Memory B cell (primary cell): ENCODE measurements at places on chromosomes 6 and 20.

- peaks cover 21% of the 10 kb centered on the region for H3K4me1 ChIP-seq
- no peaks in the 10 kb centered on the region for H3K27me3 ChIP-seq
- H3K36me3 ChIP-seq = peaks cover 26% of the 10 kb centered on the region
- H3K27ac ChIP-seq = peak overlapping the region; percentile 84
- DNase-seq = no peak
Measured at GRCh38 chr20:63708301-63709148, 686 bp downstream of the ZGPAT start.

GRCh38 chr6:132872923-132873322 is 58.6 kb downstream of the RPS12 start:
- DNase-seq = no peak
- no peaks in the 10 kb centered on the region for H3K4me1 ChIP-seq
- peaks cover 6% of the 10 kb centered on the region for H3K36me3 ChIP-seq
- H3K27ac ChIP-seq = no peak overlapping the region
- no peak overlapping the region for H3K4me3 ChIP-seq

- DNase-seq = no peak
- H3K4me1 ChIP-seq = peaks cover 4% of the 10 kb centered on the region
- peaks cover 3% of the 10 kb centered on the region for H3K36me3 ChIP-seq
Measured at GRCh38 chr20:52226370-52226769, 34.8 kb upstream of the ZFP64 start.

DNA sequence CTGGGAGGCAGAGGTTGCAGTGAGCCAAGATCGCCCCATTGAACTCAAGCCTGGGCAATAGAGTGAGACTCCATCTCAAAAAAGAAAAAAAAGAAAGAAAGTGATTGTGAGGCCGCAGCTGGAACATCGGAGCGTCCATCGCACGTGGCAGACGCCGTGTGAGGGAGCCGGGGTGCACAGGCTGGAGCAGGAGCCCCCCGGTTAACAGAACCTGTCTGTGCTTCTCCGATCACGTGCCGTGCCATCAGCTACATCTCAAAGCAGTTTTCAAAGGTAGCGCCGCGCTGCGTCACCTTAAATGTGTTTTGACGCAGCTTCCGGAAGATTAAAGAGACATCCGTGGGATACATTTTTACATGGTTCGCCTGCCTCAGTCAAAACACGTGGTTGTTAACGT is 138.9 kb downstream of the TAF4 start:
- H3K4me3 ChIP-seq = no peak overlapping the region
- H3K36me3 ChIP-seq = no peaks in the 10 kb centered on the region
- H3K27me3 ChIP-seq = no peaks in the 10 kb centered on the region
- H3K27ac ChIP-seq = no peak overlapping the region
- DNase-seq = no peak
- no peaks in the 10 kb centered on the region for H3K4me1 ChIP-seq

DNA sequence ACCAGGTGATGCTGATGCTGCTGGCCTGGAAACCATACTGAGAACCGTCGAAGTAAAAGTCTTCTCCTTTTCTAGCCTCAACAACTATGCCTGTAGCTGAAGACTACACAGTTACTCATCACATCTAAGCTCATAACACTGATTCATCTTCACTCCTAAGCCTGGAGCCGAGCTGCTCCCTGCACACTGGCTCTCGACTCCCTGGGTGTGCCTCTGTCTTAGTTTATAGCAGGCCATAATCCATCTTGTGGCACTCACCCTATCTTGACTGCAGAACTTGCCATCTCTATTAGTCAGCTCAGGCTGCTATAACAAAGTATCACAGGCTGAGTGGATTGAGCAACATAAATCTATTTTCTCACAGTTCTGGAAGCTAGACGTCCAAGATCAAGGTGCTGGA is 191.0 kb downstream of the UNC5CL start:
- H3K36me3 ChIP-seq = no peaks in the 10 kb centered on the region
- H3K4me3 ChIP-seq = no peak overlapping the region
- peaks cover 14% of the 10 kb centered on the region for H3K27me3 ChIP-seq

- no peaks in the 10 kb centered on the region for H3K27me3 ChIP-seq
- H3K27ac ChIP-seq = no peak overlapping the region
- H3K36me3 ChIP-seq = peaks cover 34% of the 10 kb centered on the region
- no peak overlapping the region for H3K4me3 ChIP-seq
- H3K4me1 ChIP-seq = no peaks in the 10 kb centered on the region
Measured at GRCh38 chr20:21136015-21136732, 10.3 kb downstream of the KIZ start.

- H3K4me1 ChIP-seq = peaks cover 30% of the 10 kb centered on the region
- H3K4me3 ChIP-seq = peak overlapping the region; percentile 90
- DNase-seq = no peak
- H3K27ac ChIP-seq = peak overlapping the region; percentile 84
- H3K36me3 ChIP-seq = peaks cover 4% of the 10 kb centered on the region
Measured at GRCh38 chr6:35919085-35919826, 1.6 kb downstream of the SRPK1 start.

DNA sequence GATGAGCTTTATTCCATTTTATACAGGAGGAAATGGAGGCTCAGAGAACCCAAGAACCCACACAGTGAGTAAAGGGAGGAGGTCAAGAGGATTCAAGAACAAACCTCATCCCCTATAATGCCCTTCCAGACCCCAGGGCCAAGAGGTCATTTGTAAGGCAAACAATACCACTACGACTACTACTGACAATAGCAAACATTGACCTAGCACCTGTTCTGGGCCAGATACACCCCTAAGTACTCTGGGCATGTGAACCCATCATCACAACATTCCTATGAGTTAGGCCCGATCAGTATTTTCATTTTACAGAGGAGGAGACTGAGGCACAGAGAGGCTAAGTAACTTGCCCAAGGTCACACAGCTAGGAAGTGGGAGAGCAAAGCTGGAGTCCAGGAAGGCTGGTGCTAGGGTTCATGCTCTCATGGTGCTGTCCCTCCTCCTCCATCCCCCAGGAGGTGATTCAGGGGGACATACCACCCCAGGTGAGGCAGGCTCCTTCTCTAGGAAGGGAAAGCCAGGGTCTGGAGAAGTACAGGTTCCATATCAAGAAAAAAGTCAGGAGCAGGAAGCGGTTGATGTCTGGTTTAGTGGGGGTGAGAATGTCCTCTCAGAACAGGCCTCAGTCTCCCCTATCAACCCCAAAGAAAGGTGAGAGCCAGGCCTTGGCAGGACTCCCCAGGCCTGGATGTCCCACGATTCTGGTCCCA is 13.7 kb downstream of the SLC13A3 start:
- H3K4me1 ChIP-seq = no peaks in the 10 kb centered on the region
- no peak overlapping the region for H3K4me3 ChIP-seq
- H3K36me3 ChIP-seq = no peaks in the 10 kb centered on the region
- H3K27ac ChIP-seq = no peak overlapping the region
- H3K27me3 ChIP-seq = peaks cover 22% of the 10 kb centered on the region

DNA sequence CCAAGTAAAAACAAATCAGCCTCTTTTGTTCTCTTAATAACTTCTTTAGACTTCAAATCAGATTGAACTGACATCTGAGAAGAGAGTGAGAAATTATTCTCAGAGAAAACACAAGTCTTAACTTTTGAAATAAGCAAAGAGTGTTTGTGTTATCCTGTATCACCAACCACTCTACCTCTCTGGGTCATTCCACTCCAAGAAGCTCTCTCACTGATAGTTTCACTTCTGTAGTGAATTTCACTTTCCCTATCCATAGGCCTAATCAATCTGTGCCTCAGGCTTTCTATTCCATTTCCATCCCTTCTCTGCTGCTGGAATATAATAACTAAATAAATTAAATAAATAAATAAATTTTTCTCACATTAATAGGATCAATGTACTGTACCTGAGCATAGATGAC is 235.0 kb downstream of the HTR1B start:
- H3K36me3 ChIP-seq = no peaks in the 10 kb centered on the region
- H3K4me1 ChIP-seq = no peaks in the 10 kb centered on the region
- H3K27ac ChIP-seq = no peak overlapping the region
- H3K4me3 ChIP-seq = no peak overlapping the region
- H3K27me3 ChIP-seq = no peaks in the 10 kb centered on the region
- no peak for DNase-seq

GRCh38 chr20:33647603-33648395 is 14.3 kb upstream of the C20orf144 start:
- H3K4me1 ChIP-seq = peaks cover 9% of the 10 kb centered on the region
- H3K36me3 ChIP-seq = peaks cover 10% of the 10 kb centered on the region
- H3K4me3 ChIP-seq = no peak overlapping the region
- H3K27me3 ChIP-seq = no peaks in the 10 kb centered on the region
- peak overlapping the region; percentile 38 for H3K27ac ChIP-seq

DNA sequence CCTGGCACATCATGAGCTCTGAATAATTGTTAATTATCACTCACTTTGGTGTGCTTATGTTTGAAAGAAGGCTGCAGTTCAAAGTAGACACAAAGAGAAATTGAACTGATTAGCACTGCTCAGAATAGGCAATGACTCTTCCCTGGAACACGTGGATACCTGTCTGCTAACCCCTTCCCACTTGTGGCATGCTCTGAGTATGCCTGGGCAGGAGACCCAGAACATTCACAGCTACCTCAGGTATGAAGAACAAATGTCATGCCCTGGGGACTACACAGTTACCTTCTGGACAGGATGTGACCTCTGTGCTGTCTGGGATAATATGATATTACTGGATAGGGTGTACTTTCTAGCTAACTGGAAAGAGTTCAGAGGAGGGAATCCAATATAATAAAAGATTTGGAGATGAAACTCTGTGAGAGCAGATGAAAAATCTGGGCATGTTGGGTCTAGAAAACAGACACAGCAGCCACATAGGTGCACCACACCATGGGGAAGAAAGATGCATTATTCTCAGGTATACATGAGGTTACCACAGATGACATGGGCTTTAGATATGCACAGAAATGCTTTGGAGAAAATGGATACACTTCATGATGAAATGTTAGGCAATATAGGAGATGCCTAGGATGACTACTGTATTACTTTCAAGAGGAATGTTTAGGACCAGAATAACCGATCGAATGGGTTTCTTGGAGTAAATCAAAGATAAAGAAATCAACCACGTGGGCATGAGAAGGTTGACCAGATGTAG is 324.2 kb upstream of the PREP start:
- no peaks in the 10 kb centered on the region for H3K4me1 ChIP-seq
- no peaks in the 10 kb centered on the region for H3K36me3 ChIP-seq
- H3K27me3 ChIP-seq = no peaks in the 10 kb centered on the region
- H3K4me3 ChIP-seq = no peak overlapping the region
- DNase-seq = no peak

GRCh38 chr6:13725570-13725969 is 13.9 kb upstream of the RANBP9 start:
- no peaks in the 10 kb centered on the region for H3K36me3 ChIP-seq
- no peak for DNase-seq
- H3K4me1 ChIP-seq = peaks cover 3% of the 10 kb centered on the region
- no peak overlapping the region for H3K4me3 ChIP-seq
- H3K27me3 ChIP-seq = no peaks in the 10 kb centered on the region
- no peak overlapping the region for H3K27ac ChIP-seq

GRCh38 chr6:51105357-51105756 is 286.7 kb downstream of the TFAP2B start:
- no peak overlapping the region for H3K4me3 ChIP-seq
- no peak for DNase-seq

DNA sequence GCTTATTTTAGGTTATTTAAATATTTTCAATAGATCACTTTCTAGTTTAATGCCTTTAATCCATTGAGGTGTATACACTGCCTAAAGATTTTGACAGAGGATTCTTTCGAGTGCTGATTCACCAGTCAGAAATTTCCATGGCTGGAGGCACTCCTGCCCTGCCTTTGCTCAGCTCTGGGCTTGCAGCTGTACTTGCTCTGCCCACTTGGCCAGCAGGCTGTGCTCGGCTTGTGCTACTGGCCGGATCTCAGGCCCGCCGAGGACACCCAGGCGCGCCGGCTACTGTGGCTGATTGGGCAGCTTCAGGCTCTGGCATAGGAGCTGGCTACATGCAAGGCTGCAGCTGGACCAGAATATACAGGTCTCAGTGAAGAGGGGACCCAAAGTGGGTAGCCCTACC is 675.1 kb upstream of the MMS22L start:
- no peaks in the 10 kb centered on the region for H3K27me3 ChIP-seq
- no peak for DNase-seq
- H3K4me1 ChIP-seq = no peaks in the 10 kb centered on the region
- no peaks in the 10 kb centered on the region for H3K36me3 ChIP-seq
- H3K4me3 ChIP-seq = no peak overlapping the region

DNA sequence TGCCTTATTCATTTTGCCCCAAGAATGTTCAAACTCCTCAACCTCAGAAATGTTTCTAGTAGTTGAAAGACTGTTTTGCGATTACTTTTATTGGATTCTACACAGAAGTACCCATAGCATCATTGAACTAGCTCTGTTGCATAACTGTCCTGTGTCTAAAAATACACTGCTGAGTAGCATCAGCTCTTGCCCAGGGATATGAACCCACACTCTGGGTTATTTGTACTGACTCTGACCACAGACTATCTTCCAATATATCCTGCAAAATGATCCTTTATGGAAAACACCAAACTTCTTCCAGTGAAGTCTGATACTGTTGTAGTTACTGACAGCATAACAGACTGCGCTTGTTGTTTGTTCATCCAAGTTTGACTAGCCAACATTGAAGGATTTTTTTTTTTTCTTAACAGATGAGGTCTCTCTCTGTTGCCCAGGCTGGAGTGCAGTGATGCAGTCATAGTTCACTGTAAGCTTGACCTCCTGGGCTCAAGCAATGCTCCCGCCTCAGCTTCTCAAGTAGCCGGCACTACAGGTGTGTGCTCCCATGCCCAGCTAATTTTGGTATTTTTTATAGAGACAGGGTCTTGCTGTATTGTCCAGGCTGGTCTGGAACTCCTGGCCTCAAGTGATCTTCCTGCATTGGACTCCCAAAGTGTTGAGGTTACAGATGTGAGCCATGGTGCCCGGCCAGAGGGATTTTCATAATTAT is 49.9 kb downstream of the TULP4 start:
- peaks cover 7% of the 10 kb centered on the region for H3K36me3 ChIP-seq
- peaks cover 28% of the 10 kb centered on the region for H3K4me1 ChIP-seq
- no peak for DNase-seq

GRCh38 chr6:132798869-132799538 is 567 bp upstream of the SLC18B1 start:
- no peaks in the 10 kb centered on the region for H3K27me3 ChIP-seq
- H3K27ac ChIP-seq = no peak overlapping the region
- peaks cover 11% of the 10 kb centered on the region for H3K4me1 ChIP-seq
- no peak overlapping the region for H3K4me3 ChIP-seq
- peak; percentile 68 for DNase-seq

DNA sequence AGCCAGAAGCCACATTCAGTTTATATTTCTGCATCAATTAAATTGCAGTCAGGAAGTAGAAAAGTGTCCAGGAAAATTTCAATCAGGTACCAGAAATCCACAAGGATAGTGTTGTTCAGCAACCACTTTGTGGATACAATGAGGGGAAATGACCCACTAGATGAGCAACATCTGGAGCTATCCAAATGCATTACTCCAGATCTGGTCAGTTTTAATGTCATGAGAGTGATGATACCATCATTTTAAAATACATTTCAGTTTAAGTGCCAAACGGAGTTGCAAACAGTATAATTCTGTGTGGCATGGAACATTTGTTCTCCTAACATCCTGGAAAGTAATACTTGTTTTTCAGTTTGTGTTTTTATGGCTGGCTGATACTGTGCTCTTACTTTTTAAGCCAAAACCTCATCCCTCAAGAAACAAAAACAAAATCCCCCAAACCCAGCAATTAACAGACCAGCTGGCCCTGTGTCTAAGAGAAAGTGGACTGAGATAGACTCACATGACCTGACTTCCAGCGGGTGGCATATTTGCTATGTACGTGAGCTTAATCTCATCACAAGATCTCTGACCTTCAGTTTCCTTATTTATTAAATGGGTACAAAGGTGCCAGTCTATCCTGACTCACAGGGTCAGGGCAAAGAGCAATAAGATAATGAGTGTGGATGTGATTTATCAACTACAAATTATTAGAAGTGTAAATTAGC is 58.8 kb upstream of the CNKSR3 start:
- no peaks in the 10 kb centered on the region for H3K4me1 ChIP-seq
- DNase-seq = no peak
- no peak overlapping the region for H3K27ac ChIP-seq
